ENCODE measurements at places on chromosomes 3 and 15.

DNA sequence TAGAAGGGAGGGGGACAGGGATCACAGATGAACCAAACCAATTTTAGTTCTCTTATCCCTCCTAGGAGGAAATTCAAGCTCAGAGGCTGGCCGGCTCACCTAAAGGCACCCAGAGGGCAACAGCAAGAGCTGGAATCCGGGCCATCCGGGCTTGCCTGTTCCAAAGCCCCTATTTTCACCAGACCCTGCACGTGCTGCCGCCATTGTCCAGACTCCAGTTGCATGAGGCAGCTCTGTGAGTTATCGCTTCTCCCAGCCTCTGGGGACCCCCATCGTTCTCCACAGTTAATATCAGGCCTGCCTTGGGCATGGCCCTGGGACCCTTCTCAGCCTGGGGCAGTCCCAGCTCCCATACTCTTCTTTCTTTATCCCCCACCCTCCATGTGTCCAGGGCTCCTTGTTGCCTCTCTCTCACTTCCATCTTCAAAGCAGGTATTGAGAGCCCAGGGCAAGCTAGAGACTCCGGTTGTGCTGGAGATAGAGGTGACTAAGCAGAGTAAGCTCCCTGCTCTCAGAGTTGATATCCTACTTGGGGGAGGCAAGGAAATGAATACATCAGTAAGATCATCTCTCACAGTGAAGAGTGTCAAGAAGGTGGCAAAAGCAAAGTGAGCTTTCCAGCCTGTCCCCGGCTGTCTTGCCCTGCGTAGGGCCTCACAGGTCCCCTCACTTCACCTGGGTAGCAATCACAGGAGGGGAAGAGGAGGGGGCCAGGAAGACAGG is 322.8 kb downstream of the UACA start:
- no peak for DNase-seq

GRCh38 chr3:162777118-162777517 is 1280.5 kb downstream of the OTOL1 start:
- no peak for DNase-seq

DNA sequence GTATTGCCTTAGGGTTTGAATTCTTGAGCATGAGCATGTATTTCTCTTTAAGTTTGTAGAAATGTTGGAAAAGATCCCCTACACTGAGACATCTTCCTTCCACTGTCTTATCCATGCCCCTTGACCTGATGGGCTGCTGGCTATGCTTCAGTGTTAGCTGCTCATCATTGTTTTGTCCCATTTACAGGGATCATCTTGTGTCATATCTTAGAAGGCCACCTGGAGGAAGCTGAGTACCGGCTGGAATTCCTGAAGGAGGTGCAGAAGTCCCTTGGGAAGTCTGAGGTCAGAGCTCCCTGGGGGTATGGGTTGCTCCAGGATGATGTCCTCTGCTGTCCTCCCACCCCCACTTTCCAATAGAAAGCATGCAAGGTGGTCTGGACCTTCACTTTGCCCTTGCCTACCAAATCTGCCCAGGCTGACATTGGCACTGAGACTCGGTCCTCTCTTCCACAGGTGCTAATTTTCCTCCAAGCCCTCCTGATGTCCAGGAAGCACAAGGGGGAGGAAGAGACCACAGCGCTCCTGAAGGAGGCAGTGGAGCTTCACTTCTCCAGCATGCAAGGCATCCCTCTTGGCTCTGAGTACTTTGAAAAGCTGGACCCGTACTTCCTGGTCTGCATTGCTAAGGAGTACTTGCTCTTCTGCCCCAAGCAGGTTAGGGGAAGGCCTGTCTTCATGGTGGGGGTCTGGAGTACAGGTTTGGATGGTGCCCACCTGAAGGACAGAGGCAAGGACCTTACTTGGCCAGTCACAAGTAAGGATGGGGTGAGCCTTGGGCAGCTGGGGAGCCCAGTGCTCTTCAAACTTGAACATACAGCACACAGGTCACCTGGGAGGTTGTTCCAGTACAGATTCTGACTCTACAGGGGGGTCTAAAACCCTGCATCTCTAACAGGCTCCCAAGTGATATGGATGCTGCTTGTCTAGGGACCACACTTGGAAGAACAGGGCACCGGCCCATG is 17.7 kb downstream of the TTC21A start:
- no peak for DNase-seq

GRCh38 chr3:14277557-14277956 is 98.9 kb downstream of the LSM3 start:
- DNase-seq: no peak

- DNase-seq: no peak
Observed at GRCh38 chr3:71974786-71975185, 189.8 kb upstream of the PROK2 start.

- DNase-seq: no peak
Observed at GRCh38 chr3:149845570-149846244, 32.7 kb downstream of the RNF13 start.

DNA sequence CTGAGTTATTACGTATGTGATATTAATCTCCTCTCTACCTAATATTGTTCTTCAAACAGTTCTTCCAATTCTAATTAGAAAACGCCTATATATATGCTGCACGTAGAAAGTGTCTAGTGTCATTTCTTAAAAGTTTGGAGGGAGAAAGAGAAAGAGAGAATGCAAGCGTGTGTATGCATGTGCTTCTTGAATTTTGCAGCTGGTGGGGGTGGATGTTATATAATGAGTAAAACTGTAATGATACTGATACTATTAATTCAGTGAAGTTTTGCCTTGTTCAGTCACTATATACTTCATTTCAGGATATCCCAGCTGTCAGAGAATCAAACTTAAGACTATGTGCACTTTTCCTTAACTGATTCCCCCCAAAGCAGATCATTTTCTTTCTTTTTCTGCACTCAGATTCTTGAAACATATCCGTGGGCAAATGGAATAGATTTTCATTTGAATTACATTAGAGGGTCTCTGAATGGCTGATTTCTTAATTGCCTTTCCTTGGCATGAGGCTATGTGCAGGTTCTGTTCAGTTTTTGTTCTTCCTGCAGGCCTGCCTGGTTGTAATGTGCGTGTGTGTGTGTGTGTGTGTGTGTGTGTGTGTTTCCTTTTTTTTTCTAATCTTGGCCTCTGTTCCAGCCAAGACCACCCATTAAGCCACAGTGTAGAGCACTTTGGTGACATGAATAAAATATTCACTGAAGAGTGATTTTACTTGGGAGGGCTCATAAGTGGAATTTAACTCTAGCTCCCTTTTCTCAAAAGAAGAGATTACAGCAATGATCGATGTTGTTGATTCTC is 617.5 kb downstream of the RBMS3 start:
- DNase-seq: no peak

- peak; percentile 85 for DNase-seq
Observed at GRCh38 chr15:78739996-78740903, 71.0 kb downstream of the ADAMTS7 start.

GRCh38 chr3:28646435-28646834 is 297.8 kb upstream of the AZI2 start:
- no peak for DNase-seq

GRCh38 chr3:196617256-196617655 is 22.2 kb upstream of the NRROS start:
- DNase-seq: no peak

DNA sequence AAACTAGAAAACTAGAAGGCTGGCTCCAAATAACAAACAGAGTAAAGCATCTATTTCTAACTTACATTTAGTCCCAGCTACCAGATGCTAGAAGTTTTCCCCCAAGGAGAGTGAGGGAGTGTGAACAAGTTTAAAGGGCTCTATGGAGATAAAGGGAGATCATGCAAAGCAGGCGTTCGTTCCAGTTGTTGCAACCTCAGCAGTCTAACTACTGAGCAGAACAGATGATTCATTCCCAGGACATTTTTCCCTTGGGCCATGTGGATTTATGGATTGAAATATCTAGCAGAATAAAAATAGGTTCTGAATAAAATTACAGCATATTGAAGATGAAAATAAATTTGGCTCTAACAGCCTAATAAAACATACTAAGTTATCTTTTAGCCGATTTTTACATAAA is 154.8 kb upstream of the TTC14 start:
- DNase-seq: no peak

- no peak for DNase-seq
Observed at GRCh38 chr15:69289342-69290146, 9.2 kb upstream of the PAQR5 start.

- DNase-seq: peak; percentile 37
Observed at GRCh38 chr3:195802261-195802701, 9.4 kb downstream of the MUC4 start.

- no peak for DNase-seq
Observed at GRCh38 chr15:35540021-35540420, 5.9 kb downstream of the DPH6 start.

DNA sequence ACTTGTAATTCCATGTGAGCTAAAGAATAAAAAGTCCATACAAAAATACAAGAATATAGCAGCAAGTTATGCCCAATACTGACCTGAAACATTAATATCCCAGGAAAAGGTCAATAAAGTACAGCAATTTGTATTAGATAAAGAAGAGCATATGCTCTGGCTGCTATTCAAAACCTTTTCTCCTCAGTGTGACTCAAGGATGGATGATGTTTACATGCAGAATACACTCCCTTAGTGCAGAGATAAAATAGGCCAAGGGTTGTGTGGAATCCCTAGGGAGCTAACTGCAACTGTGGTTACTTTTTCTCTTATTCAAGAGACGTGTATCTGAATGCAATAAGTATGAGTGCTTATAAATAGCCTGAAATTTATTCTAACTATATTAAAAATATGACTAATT is 78.7 kb downstream of the SLC9A9 start:
- no peak for DNase-seq

DNA sequence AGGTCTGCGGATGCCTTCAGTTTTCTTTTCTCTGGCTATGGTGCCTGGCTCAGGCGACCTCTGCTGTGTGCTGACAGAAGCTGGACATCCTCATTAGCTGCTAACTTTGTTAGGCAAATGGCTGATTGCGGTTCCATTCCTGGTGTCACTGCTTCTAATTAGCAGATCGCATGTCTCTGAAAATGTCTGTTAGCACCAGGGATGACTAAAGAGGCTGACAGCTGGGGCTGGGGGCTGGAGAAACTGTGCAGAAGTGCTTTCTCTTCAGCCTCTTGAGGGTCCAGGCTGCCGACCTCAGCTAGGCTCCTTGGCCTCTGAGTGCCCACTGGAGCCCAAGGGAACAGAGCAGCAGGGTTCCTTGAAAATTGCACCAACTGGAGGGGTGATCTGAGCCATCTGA is 39.3 kb downstream of the CHCHD6 start:
- DNase-seq: no peak

GRCh38 chr3:40620151-40620550 is 95.4 kb downstream of the ZNF621 start:
- DNase-seq: no peak

GRCh38 chr3:161854232-161854771 is 357.7 kb downstream of the OTOL1 start:
- peak; percentile 34 for DNase-seq

DNA sequence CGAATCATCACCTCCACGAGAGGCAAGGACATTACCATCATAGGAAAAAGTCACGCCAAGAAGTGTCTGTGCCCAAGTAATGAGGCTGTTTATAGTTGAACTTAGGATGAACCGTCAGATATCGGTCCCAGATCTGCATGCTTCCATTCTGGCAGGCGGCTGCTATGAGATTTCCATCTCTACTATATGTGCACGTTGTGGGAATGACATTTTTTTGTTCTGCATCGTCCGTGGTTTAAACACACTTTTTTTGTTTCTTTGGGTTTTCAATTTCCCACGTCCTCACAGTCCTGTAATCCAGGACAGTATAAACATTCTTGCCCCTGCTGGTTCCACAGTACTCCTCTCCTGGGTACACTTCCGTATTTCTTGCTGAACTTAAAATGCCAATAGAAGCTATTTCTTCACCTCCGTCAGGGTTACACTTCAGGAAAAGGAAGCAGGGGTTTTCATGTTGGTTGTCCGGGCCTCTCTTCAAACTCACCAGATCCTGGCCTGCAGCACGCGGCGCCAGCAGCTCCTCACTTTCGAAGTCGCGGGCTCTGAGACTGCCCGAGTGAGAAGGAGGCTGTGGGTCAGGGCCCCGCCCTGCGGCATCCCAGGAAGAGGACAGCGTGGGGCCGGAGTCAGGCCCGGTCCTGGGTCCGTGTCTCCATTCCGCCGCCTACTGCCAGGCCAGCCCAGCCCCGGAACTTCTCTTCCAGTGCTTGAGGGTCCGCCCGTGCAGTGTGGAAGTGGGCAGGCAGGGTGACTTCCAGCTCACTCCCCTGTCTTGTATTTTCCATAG is 9.8 kb upstream of the TM4SF4 start:
- no peak for DNase-seq

DNA sequence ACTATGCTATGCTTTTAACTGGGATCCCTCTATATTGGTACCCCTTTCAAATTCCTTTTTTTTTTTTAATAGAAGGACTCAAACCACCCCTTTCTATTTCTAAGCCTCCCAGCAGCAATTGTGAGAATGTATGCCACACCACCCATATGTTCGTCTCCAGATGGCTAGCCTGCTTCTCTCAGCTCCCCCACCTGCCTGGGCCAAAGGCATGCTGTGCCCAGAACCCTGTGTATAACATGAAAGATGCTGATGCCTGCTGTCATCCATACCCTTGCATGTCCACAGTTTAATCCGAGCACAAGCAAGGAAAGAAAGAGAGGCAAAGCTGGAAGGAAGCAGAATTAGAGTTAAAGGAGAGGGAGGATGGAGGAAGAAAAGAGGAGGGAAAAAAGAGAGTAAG is 159.5 kb upstream of the CNTN6 start:
- no peak for DNase-seq

- no peak for DNase-seq
Observed at GRCh38 chr3:193620057-193620456, 27.0 kb downstream of the OPA1 start.

DNA sequence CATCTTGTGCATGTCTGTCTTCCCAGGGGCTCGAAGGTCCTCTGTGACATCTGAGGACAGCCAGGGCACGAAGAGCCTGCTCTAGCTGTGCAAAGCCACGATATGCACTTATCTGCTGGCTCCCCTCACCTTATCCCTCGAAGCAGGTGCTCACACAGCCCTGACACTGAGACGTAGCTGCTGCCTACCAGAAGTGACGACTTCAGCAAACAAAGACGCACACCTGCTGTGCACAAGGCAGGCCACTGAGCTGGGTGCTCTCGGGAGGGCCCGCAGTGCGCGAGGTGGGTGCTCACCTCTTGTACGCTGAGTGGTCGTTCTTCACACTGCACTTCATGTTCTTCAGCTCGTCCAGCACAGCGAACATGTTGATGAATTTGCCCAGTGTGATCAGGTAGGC is 37.3 kb downstream of the CYFIP1 start:
- no peak for DNase-seq

DNA sequence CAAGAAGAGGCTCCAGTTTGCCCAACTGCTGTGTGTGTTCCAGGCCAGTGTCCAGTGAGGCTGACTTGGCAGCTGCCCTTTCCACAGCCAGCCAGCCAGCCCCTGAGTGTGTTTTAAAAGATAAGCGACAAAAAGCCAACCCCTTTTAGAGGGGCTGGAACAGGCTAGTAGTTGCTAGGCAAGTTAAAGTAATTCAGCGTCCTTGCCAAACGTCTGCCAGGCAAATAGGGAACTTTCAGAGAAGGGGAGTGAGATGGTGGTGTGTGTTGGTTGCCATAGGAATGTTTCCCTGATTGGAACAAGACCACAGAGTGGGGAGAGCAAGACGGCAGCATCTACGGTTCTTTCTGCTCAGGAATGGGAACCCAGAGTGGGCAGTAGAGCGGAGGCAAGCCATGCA is 86.3 kb downstream of the TMEM108 start:
- no peak for DNase-seq

All from stimulated activated CD8-positive, alpha-beta memory T cell treated with anti-CD3 and anti-CD28 coated beads, Interleukin-4, amount 100 ng/mL, for 48 hours (primary cell).